ENCODE measurements at places on chromosomes 1 and 21.
A peak's percentile ranks its signal among the peaks of the same experiment; 100 is the strongest.

DNA sequence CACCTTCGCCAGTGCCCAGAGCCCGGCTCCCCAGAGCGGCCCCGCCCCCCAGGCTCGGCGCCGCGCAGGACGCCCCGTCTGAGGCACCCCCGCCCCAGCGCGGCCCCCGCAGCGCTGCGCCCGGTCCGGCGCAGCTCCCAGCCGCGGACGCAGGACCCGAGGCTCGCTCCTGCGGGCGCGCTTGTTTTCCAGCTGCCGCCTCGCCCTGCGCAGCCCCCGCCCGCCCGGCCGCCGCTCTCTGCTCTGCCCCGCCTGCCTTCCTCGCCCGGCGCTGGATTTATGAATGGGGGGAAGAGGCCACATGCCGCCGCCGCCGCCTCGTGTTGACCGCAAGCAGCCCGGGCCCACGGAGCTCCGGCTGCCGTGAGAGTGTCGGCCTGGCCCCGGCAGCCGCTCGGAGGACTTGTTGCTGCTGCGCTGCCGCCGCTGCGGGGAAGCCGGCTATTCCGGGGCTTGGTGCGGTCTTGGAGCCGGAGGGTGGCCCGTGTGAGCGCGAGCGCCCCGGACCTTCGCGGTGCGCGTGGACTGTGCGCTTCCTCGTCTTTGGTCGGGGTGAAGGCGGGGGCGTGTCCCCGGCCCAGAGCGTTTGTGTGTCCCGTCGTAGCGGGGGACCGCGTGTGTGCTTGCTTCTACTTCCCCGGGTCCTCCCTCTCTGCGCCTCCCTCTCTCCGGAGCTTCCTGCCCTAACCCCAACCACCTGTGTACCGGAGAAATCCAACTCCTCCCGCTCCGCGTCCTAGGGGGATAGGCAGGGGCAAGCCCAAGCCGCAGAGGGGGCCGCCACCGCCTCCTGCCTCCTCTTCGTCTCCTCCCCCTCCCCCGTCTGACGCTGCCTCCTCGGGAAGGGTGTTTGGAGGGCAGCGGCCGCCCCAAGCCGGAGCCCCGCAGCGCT, 736 bp downstream of the KCNC4 start:
- DNase-seq: no peak

DNA sequence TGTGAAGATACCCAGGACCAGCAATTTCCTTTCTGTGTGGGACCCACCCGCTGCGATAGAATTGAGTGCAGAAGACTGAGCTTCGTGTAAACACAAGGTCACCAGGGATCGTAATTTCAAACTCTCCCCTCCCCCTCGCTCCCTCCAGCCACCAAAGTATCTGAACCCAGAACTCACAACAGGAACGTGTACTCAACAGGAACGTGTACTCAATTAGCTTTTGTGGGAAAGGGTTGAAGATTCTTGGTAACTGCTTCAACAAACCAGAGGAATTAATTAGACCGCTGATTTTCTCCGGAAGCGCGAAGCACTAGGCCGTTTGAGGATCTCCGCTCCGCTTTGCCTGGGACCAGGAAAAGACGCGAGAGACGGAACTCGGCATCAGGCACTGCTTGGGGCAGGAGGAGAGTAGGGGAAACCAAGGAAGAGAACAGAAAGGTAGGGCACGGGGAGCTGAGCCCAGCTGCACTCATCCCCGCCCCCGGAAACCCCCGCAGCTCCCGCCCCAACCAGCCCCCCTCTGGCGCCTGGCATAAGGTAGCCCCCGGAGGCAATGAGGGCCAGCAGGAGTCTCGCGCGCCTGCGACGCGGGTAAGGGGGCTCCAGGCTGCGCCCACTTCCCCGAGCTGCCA, 453 bp downstream of the DRAM2 start:
- peak; percentile 66 for DNase-seq

GRCh38 chr21:44836666-44837471, 19.0 kb upstream of the SUMO3 start:
- DNase-seq: peak; percentile 34

DNA sequence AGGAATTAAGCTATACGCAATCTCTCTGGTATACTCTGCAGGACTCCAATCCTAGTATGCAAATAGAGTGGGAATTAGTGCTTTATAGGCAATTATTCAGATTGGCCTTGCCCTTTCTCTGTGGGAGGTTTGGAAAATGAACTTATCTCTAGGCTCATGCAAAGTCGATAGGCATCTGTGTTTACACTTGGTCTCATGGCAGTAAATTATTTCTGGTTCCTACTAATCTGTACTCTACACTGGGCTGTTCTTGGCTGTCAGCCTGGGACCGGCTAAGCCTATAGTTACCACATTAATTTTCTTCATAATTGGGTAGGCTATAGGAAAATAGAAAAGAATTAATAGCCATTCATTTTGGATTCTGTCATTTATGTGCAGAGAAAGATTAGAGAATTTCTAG, 544.6 kb downstream of the AMY1C start:
- no peak for DNase-seq

- no peak for DNase-seq
Observed at GRCh38 chr1:66380452-66381212, 153.3 kb upstream of the SGIP1 start.

- no peak for DNase-seq
Observed at GRCh38 chr1:11046625-11047365, at the start of gene MASP2. Gene MASP2 (minus strand): TSS chr1:11047239. CDS start chr1:11047207, 32 bp downstream.

- DNase-seq: no peak
Observed at GRCh38 chr1:160053548-160054365, 16.2 kb downstream of the KCNJ10 start.

DNA sequence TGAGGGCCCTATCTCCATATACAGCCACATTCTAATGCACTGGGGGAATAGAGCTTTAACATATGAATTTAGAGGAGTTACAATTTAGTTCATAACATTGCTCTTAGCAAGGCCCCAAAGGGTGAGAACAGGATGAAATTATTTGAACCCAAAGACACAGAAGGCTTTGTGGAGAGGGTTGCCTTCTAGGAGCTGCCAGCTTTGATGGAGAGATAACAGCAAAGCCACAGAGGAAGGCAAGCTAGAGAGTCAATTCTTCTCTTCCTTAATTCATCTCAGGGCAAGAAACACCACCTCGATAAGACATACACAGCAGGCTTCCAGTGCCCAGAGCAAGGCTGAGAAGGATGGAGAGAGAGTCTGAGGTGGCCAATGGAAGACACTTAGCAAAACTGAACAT, 94.8 kb upstream of the TMPRSS15 start:
- no peak for DNase-seq

- DNase-seq: no peak
Observed at GRCh38 chr1:234730475-234730769, 120.4 kb upstream of the IRF2BP2 start.

- DNase-seq: no peak
Observed at GRCh38 chr1:17953921-17954320, 153.7 kb upstream of the IGSF21 start.

DNA sequence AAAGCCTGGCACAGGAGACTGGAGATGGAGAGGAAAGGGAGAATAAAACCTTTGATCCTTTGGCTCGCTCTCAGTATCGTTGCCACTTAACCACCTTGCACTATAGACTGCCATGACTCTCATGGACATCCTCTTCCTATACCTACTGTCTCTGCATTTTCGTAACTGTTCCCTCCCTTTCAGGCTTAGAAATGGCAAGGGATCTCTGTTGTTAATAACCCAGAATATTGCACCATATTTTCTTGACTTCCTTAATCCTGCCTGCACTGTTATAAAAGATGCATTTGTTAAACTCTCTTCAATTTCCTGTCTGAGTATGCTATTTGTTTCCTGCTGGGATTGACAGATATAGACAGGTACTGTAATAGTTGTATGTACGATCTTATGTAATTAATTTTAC, 38.6 kb downstream of the CYYR1 start:
- no peak for DNase-seq

DNA sequence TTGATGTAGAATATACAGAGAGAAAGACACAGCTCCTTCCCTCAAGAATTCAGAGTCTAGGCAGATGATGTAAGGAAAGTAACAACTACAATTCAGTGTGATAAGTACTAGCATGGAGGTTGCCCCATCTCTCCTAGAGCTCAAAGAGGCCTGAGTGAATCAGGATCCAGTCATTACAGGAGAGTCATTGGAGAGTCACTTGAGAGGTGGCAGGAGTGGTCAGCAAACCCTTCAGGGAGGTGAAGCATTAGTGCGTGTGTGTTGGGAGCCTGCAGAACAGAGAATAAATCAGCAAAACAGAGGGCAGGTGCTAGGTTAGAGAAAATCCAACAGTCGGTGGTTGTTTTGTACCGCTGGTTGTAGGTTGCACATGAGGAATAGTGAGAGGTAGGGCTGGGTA, 46.1 kb downstream of the GRIK1 start:
- no peak for DNase-seq

DNA sequence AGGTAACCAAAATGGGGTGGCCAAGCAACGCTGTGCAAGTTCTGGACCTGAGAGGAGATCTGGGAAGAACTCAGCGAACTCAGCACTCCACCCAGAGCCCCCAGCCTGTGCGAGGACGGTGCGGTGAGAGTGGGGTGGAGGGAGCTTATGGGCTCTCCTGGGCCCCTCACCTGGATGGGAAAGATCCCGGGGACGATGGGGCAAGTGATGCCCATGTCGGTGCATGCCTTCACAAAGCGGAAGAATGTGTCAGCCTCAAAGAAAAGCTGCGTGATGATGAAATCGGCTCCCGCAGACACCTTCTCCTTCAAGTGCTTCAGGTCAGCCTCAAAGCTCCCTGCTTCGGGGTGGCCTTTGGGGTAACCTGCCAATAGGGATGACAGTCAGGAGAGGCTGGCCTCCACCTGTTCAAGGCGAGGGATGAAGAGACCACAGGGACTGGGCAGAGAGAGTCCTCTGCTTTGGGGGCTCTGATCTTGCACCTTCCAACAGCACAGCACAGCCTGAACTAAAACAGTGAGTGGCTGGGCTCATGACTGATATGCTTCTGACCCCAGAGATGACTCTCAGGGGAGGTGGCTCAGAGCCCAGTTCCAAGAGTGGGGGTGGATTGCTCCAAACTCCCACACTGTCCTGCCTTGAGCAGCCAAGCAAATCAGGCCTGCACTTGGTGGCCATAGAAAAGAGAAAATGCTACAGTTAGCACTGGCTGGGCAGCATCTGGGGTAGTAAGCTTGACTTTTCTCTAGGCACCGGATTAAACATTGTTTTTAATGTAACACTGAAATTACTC, 9.5 kb downstream of the MTHFR start:
- DNase-seq: no peak

DNA sequence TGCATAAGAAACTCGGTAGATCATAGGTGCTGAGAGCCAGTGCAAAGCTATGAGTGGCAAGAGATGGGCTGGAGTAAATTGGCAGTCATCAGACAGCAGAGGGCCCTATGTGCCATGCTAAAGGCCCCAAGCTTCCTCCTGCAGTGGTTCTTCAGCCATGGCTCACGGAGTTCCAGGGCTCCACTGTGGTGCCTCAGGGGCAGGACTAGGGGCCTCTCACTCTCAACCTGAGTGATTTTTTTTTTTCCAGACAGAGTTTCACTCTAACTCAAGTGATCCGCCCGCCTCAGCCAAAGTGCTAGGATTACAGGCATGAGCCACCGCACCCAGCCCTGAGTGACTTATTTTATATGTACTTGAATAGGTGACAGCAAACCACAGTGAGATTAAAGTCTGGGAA, 10.4 kb upstream of the GJA8 start:
- DNase-seq: no peak

DNA sequence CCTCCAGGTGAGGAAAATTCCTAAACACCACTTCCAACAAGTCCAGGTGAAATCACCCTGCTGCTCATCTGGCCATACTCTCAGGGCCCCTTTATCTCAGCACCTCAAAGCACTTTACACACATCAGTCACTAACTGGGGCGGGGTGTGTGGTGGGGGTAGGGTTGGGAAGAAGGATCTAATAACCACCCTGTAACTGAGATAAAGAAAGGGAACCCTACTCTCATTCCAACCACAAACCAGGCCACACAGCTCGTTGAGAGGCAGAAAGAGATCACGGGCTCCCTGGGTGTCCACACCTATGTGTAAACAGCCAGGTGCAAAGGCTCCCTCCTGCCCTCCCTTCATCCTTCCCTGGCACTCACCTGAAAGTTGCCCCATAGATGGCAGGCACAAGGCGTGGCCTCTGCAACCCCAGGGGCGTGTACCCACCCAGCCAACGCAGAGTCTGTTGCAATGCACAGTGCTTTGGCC, 20.4 kb downstream of the GPR161 start:
- DNase-seq: no peak

GRCh38 chr21:40967771-40968170, 120.8 kb upstream of the DSCAM start:
- DNase-seq: no peak

- DNase-seq: no peak
Observed at GRCh38 chr1:20603504-20604464, 14.9 kb downstream of the CDA start.

- no peak for DNase-seq
Observed at GRCh38 chr1:16122916-16123315, 33.0 kb downstream of the EPHA2 start.

DNA sequence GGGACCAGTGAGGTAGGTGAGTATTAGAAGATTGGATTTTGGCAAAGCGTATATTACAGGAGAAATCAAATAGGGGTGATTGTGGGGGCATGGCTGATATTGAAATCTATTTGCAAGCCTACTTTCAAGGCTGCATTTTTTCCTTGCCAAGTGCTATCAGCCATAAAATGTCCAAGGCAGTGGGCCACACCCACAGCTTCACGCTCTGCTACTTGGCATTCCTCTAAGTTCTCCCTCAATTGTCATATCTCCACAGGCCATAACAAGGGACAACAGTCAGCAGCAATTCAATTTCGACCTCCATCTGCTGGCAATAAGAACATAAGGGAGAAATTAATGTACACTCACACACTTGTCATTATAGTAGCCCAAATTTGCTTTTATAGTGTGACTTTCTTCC, 667.1 kb upstream of the PKN2 start:
- no peak for DNase-seq

DNA sequence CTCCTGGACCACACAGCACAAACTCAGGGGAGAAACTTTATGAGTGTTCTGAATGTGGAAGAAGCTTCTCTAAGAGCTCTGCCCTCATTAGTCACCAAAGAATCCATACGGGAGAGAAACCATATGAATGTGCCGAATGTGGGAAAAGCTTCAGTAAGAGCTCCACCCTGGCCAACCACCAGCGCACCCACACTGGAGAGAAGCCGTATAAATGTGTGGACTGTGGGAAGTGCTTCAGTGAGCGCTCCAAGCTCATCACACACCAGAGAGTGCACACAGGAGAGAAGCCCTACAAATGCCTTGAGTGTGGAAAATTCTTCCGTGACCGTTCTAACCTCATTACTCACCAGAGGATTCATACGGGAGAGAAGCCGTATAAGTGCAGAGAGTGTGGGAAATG, 22.5 kb downstream of the ZSCAN20 start:
- no peak for DNase-seq

Data from DMS 273 treated with DMSO at 0.1 percent for 48 hours (cell line).